ENCODE measurements at places on chromosomes 7 and 10.

GRCh38 chr10:129880191-129880870 is 83.7 kb downstream of the EBF3 start:
- DNase-seq, result no peak

GRCh38 chr10:69268761-69269416 is 9.4 kb upstream of the HK1 start:
- DNase-seq, result no peak

DNA sequence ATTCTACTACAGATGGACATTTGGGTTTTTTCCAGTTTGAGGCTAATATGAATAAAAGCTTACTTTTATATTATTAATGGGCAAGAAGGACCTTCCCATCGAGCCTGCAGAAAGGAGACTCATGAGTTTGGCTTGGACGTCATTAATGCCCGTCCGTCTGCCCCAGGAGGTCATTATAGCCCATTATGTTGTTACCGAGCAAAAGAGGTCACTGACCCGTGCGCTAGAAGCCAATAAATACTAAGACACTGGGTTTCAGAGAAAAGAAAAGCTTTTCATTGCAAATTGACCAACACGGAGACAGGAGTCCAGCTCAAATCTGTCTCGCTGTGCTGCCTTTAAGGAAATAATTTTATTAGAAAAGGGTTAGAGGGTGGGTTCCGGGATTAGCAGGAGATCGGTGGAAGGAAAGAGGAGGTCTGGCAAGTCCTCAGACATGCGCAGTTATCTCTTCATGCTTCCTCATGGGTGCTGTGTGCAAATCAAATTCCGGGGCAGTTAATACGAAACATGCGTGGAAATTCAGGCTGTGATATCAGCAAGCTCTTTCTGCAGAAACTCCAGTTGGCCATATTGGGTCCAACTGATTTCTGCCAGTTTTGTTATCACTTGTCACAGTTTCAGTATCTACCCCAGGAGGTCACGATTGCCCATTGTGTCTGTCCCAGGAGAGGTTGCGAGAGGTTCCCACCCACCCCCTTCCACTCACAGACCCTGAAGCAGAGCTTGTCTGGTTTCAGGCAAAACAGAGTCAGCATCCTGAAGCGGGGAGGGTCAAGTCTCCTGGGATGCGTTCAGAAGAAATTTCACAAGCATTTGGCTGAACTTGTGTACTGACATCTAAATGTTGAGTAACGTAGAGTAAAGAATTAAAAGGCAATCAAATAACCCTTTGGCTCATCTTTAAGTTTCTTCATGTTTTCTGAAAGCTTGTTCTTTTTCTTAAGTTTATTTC is 1.1 kb upstream of the GALNTL5 start:
- no peak for DNase-seq

DNA sequence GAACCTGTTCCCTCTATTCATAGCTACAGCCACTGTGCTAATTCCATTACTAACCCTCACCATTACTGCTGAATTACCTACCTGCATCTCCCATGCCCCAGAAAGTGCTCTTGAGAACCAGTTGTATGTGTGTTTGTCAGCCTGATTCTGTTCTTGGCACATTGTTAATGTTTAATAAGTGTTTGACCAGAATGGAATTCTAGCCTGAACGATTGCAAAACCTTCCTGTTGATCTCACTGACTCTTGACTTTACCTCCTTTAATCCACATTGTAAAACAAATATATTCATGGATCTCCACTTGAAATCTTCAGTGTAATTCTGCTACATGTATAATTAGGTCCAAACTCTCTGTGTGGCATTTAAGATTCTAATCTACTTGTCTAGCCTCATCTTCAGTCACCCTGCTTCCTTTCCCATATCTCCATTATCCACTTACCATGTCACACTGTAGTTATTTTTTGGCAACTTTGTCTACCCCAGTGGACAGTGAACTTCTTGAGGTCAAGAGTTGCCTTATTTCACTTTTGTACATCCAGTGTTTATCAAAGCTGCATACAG is 4.9 kb downstream of the ZNF277 start:
- no peak for DNase-seq

DNA sequence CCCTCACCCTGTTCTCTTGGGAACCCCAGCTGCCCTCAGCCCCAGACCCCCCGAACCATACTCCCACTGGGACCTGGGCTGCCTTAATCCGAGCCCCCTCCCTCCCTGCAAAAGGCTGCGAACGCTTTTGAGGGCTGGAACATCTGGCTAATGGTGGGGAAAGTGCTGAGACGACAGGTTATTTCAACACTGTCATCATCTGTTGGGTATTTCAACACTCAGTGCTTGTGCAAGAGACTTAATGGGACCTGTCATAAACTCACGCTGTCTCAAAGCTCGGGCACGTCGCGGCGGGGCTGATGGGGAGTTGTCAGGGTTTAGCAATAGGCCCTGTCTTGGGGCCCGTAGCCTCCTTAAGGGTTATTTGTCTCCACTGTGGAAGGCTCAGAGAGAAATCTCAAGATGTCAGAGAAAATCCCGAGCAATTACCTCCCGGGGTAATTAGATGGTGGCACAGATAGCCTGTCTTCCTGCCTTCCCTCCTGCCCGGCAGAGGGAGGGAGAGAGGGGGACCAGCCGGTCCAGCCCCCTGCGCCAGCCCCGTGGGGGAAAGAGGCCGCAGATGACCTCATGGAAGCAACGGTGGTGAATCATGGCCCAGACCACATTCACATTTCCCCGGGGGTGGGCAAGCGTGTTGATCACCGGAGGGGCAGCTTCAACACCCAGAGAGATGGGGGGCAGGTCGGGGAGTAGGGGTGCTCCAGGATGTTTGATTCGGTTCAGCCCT is 88.7 kb upstream of the MYL10 start:
- no peak for DNase-seq

GRCh38 chr7:77269360-77270093 is 69.9 kb upstream of the FGL2 start:
- DNase-seq, result no peak

DNA sequence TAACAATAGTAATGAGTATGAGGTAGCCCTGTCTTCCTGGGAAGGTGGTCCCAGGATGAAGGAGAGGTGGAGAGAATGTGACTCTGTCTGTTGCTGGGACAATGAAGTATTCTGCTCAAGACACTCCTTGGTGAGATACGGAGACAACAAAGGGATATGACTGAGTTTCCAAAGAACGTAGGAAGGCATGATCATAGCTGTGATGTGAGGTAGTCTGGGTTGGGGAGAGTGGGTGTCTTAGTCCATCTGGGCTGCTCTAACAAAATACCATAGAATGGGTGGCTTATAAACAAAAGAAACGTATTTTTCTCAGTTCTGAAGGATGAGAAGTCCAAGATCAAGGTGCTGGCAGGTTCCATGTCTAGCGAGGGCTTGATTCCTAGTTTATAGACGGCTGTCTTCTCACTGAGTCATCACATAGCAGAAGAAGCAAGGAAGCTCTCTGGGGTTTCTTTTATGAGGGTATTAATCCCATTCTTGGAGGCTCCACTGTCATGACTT is 84.9 kb upstream of the RHOBTB1 start:
- DNase-seq, result no peak

- no peak for DNase-seq
These were observed 12.2 kb upstream of the FAM53B start for GRCh38 chr10:124756156-124756903.

GRCh38 chr7:26863518-26864308 is 677 bp downstream of the SKAP2 start:
- no peak for DNase-seq

DNA sequence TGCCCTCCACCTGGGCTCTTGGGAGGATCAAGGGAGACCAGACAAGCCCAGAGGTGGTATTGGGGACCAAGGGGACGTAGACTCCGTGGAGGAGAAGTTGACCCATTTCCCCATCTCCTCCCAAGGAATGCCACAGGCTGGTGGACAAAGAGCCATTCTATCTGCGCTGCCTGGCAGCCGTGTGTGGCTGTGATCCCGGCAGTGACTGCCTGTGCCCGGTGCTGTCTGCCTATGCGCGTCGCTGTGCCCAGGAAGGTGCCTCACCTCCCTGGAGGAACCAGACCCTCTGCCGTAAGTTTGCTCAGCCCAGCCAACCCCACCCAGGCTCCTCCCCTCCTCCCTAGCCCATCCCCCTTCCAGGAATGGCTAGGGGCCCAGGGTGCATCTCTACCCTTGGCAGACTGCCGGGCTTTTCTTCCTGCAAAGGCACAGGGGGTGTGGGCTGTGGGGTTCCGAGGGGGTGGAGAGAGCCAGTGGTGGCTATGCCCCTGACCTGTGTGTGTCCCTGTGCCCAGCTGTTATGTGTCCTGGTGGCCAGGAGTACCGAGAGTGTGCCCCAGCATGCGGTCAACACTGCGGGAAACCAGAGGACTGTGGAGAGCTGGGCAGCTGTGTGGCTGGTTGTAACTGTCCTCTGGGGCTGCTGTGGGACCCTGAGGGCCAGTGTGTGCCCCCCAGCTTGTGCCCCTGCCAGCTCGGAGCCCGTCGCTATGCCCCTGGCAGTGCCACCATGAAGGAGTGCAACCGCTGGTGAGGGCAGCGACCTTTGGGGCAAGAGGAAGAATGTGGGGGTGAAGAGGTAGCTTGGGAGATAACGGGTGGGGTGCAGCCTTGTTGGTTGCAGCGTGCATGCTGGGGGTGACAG is 10.2 kb upstream of the ZNF467 start:
- DNase-seq, result peak; percentile 68

DNA sequence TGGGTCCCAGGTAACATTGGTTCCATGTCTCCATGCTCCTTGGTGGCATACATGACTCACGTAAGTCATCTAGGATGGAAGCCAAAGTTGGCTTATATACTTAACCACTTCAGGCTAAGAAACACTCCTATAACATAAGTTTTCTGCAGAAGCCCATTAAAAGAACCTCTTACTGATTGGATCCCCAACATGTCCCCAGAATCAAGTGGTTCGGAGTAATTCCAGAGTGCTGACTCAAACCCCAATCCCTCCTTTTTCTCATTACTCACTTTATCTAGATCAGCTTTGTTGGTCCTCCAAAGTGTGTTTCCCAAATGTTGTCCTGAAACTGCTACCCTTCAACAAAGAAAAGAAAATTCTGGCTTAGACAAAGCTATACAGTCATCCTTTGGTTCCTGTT is 10.1 kb upstream of the ATOH7 start:
- DNase-seq, result no peak

DNA sequence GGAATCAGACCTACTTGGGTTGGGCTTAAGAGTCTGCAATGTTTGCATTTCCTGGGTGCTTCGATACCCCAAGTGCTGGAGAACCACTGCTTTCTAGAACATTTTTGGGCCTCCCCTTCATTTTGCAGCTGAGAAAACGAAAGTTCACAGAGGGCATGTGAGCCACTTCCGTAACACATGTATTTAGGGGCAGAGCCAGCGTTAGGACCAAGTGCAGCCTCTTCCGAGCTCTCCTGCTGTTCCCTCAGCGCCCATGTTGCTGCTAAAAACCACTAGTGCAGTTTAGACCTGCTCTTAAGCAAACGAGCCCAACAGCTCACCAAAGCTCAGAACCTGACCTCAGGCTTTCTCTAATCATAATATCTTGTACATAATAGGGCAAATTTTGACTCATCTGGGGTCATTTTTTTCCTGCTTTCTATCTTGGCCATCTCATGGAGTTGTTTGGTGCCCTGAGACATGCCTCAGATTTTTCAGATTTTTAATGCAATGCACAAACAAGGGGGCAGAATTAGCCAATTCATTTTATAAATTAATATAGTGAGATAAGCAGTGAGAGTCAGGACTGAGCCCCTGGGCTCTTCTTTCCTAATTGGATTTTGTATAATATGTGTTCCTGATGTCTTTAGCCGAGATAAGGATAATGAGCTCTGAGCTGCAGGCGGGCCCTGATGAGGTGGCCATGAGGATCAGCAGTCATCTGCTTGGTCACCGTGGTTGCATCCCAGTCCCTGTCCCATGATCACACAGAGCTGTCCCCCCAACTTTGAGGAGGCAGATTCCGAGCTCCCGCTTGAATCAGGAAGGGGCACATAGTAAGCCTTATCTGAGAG is 12.9 kb downstream of the BAG3 start:
- DNase-seq, result no peak

- no peak for DNase-seq
These were observed 1050.5 kb downstream of the XPNPEP1 start for GRCh38 chr10:108872854-108873253.

DNA sequence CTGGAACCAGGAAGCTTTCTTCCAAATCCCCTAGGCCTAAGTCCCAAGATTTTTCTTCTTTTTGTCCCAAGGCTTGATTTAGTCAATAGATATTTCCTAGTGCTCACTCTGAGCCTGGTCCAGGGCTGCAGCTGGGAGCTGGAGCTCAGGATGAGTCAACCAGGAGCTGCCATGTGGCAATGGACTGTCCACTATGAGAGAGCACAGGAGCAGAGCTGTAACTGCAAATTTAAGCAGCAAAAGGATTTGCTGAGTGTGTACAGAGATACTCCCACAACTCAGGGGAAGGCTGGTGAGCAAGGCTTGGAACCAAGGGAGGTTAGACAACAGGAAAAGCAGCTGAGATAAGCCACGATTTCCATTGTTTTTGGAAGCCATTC is 92.1 kb upstream of the CXCL12 start:
- DNase-seq, result no peak

GRCh38 chr7:16123117-16123770 is 298.1 kb downstream of the CRPPA start:
- no peak for DNase-seq

DNA sequence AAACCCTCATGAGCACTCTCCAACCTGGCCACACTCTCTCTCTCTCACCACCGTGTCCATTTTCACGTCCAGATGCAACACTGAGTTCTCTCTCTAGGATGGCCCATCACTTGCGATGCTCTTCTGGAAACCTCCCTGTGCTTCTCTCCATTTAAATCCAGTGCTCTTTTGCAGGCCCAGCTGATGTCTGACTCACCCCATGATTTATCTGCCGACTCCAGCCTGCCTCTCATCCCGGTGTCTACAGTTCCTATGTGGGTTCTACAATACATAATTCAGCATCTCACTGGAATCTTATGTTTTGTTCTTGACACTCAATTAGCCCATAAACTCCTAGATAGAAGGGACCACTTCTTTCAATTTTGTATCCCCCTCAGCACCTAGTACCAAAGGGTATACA is 5.0 kb downstream of the TPK1 start:
- DNase-seq, result no peak

DNA sequence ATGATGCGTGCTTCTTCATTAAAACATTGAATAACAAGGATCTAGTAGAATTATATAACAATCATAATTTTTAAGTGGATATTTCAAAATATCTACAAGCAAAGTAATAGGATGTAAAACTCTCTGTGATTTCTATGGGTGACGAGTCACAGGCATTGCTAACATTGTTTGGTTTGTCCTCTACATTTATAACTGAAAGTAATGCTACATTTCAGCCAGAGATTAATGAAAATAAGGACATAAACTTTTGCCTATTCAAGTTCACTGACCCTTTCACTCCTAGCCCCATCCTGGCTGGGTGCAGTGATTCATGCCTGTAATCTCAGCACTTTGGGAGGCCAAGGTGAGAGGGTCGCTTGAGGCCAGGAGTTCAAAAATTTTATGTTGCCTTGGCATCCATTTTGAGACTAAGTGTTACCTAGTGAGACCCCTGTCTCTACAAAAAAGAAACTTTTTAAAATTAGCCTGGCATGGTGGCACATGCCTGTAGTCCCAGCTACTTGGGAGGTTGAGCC is 38.4 kb upstream of the HSPA12A start:
- no peak for DNase-seq

GRCh38 chr10:68075550-68076004 is 494 bp upstream of the HERC4 start:
- DNase-seq, result peak; percentile 21

Data from frontal cortex (tissue), 4 donors.